NCI-H1417 treated with DMSO at 0.1 percent for 48 hours (cell line): ENCODE measurements at places on chromosomes 1 and 21.

GRCh38 chr1:180969434-180969833 is 53.2 kb downstream of the STX6 start:
- no peak for DNase-seq

DNA sequence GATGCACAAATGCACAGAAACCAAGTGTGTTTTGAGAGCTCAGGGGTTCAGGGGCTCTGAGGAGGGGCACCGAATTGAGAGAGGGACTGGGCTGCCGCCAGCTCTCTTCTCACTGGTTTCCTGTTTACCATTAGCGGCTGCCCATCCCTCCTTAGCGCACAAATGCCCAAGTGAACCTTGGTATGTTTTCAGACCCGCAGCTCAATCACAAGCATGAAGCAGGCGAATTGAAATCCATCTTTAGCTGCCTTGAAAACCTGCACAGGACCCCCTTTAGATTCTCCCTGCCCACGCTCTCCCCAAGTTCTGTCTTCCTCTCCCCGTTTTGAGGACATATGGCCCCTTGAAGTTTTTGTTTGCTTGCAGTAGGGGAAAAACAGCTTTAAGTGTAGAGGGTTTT is 61.1 kb upstream of the ACOT11 start:
- no peak for DNase-seq

GRCh38 chr1:1004780-1005697 is 5.1 kb upstream of the HES4 start:
- DNase-seq = no peak

- DNase-seq = peak; percentile 5
Observed at GRCh38 chr1:220680085-220680687, 10.0 kb upstream of the C1orf115 start.

DNA sequence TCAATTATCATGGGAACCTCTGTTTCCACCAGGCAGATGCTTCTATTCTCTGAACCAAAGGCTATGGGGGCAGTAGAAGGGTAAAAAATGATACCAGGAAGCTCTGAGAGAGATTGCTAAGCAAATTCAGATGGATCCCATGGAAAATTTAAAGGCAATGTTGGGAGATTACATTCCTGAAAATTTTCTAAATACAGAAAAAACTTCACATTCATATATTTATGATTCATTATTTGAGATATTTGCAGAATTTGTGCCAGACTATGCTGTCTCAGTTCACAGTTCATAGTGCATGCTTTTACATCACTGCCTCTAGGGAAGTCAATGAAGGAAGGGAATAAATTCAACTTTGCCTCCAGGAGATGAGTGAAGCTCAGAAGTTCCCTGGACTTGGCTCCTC is 57.5 kb downstream of the KCNT2 start:
- DNase-seq = no peak

DNA sequence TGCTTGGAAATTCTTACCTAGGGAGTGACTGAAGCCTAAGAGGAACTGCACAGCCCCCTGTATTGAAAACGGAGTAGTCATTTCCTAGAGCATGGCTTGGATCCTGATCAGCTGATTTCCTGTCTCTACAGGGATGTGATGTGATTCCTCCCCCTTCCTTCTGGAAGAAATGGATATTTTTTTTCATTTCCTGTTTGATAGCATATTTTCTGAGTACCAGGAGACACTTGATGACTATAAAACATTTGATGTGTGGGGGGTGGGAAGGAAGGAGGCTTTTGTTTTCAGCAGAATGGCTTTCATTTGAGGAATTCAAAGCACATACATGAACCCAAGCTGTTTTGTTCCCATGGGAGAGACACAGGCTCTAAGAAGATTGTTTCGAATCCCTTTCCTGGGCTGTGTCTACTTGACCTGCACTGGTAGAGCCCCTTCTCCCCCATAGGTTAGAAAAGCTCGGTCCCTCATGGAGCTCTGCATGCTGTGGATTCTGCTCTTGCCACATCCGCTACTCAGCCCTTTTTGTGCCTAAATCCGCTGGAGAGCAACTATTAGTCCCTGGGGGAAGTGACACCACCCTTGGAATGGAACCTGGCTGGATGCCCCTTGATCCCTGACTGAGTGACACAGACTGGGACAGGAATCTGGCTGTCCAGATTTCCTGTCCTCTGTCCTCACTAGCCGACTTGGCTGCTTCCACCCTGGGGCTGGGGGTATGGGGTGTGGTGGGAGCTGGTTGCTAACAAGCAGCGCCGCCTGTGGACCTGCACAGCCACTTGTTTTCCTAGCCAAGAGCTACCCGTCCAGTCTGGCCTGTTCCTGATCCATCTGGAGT is 71.8 kb upstream of the MACF1 start:
- peak; percentile 14 for DNase-seq

DNA sequence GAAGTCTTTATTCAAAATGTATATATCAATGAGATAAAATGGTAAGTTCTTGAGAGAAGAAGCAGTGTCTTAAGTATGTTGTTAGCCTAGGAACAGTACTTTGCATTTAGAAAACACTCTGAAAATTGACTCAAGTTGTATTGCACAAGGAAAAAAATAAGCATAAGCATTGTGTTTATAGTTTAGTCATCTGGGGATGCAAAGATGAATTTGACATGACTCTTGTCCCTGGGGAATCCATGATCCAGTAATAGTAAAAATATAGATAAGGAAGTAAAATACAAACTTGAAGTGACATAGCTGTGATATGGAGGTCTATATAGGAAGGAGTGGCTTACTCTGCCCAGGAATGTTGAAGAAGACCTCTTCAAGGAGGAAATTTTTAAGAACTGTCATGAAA is 185.0 kb upstream of the PTBP2 start:
- no peak for DNase-seq

DNA sequence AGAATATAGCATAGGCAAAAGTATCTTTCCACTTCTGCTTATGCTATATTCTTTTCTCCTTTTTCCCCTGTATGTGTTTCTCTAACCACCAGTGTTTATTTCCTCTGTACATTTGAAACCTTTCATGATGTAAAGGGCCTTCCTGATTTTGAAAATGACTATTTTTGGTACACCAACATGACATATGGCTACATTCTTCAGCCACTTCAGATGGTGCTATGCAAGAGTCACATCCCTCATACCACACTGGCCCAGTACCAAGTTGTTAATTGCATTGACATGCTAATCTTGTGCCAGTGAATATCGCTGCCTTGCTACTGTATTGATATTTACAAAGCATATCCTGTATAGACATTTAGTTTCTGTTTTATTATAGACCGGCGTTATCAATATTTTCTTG is 408.7 kb downstream of the NCAM2 start:
- DNase-seq = no peak
